Dermis microvascular lymphatic vessel endothelial cell (primary cell): ENCODE measurements at places on chromosomes 7 and 10.

DNA sequence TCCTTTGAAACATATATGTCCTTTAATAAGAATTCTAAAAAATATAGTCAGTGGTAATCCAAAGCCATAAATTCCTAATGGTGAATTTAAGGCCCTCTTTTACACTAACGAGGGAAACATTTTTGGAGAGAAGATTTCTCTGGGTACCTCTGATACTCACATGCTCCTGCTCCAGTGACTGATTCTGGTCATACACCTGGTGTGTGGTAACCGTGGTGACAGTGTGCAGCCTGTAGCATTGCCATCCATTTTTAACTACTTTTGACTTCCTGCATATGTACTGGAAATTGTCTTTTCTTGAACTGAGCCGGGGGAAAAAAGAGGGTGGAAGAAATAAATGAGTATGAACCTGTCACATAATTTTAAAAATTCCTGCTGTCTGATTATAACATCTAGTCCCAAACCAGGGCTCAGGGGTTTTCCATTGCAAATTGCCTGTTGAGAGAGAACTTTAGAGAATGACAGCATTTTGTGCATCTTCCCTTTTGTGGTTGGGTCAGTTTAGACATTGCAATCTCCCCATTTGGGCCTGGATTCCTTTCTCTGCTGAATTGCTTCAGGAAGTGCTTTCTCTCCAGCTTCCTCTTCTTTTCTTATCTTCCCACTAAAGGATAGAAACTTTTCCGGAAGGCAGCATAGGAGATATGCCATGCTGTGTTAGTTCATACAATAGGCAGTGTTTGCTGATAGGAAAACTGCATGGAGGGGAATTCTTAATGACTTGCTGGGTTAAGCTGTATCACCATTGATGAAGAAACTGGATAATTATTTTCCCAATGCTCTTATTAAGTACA lies 125.5 kb downstream of the GRM3 start:
- DNase-seq, result no peak

GRCh38 chr10:78691301-78692030 lies 377.3 kb upstream of the ZMIZ1 start:
- no peak for DNase-seq

DNA sequence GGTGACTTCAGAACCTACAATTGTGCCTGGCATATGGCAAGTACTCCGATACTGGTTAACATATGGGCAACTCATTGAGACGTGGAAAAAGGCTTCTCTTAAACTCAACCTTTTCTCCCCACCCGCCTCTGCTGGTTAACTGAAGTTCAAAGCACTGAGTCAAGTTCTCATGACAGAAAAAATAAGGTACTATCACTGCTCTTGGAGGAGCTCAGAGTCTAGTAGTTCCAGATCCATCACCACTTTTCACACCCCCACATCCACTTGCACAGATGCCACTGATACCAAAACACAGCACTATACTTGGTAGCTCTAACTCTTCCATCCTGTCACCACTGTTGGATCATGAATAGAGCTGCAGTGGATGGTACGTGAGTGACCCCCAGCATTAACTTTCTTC lies 36.2 kb downstream of the CCDC6 start:
- no peak for DNase-seq

GRCh38 chr10:89171996-89172395 lies 35.1 kb downstream of the CH25H start:
- no peak for DNase-seq

- no peak for DNase-seq
Observed at GRCh38 chr7:128788446-128789412, 3.0 kb upstream of the CCDC136 start.

DNA sequence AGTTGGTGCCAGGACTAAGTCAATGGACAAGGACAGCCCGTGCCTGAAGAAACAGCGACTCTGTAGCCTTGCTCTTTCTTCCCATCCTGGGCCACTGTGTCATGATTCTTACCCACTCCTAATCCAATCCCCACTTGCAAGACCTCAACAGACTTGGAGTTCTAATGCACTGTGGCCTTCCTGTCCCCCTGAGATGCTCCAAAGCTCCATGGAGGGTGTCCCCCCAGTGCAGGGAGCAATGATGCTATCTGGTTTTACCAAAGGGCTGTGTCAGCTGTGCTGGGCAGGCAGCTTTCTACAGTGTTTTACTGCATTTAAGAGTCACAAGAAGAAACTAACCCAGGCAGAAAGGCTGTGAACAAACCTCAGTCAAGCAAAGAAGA lies 108.1 kb downstream of the PRKAG2 start:
- DNase-seq, result no peak

- peak; percentile 40 for DNase-seq
Observed at GRCh38 chr10:11017570-11018431, at the start of gene CELF2. TSS of gene CELF2 (plus strand) at chr10:11017872. CDS start at chr10:11018090, 218 bp downstream.

- DNase-seq, result no peak
Observed at GRCh38 chr7:15837306-15837950, 150.9 kb upstream of the MEOX2 start.

DNA sequence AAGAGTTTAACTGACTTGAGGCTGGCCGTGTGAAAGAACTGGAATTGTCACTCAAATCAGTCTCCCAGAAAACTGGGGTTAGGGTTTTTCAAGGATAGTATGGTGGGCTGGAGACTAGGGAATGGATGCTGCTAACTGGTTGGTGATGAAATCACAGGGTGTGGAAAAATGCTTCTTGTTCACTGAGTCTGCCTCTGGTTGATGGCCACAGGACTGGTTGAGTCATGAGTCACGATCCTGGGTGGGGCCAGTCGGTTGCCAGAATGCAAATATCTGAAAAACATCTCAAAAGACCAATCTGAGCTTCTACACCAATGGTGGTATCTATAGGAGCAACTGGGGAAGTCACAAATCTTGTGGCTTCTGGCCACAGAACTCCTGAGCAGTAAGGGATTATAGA lies 16.3 kb upstream of the BAMBI start:
- DNase-seq, result no peak

DNA sequence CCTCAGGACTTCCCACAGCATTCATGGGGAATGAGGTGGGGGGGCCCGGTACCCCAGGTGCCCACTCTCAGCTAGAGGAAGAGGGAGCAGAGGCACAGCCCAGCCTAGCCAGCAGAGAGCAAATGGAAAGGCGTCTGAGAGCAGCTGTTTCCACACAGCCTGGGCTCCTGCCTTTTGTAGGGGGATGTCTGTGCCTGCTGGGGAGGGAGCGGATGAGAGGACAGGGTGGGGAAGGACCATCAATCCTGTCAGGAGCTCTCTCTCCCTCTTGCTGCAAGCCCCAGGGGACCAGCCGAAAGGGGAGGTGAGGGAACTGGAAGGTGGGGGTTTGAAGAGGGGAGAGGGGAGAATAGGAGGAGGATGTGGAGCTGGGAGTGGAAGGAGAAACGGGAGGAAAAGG lies at the start of gene PKD2L1:
Gene PKD2L1 (minus strand): TSS at position 150 of the 400 bp plus-strand sequence. CDS start 125 bp downstream, at position 25.
- DNase-seq, result no peak

DNA sequence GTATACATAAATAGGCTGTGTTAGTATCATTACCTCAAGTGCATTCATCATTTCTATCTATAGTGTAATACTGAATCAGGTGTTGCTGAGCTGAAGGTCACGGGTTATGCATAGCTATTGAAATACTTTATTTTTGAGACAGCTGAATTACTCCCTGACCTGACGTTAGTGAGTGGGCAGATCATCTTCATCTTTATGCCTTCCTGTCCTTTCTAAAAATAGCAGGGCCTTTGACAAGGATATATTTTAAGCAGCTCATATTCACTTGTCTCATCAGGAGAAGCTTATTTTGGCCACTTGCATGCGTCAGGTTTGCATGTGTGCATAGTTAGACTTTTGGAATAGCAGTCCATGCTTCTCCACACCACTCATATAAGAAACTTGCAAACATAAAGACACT lies 63.6 kb upstream of the DKK1 start:
- DNase-seq, result no peak

- no peak for DNase-seq
Observed at GRCh38 chr10:97914171-97914836, 64.7 kb downstream of the GOLGA7B start.

GRCh38 chr7:141294143-141294829 lies 220.4 kb downstream of the TMEM178B start:
- DNase-seq, result no peak

DNA sequence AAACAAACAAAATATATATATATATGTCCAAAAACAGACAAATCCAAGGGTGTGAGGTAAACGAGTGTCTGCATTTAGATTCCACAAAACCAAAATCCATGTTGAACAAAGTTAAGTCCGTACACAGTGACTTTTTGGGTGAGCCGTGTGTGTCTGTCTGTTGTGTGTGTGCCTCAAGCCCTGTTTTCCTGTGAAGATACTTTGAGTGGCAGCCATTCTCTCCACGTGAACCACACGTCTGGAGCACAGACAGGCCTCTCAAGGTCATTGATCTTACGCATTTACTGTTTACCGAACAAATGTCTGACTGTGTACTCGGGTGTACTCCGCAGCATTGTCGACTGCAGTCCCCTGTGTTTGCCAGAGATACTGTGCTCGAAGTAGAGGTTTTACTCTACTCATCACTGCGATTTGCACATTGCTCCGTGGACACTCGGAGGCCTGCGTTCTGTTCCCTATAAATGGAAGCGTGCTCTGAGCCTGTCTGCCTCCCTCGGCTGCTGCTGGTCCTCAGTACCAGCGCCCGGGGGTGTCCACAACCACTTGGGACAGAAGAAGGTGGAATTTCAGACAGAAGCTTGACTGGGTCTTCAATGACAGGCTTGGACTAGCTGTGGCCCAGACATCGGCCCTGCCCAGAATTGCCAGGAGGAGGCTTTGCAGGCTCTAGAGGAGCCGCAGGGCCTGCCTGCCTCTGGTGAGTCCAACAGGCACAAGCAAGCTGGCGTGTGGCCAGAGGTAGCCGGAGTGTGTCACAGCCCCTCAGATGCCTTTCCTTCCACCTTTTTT lies 22.1 kb downstream of the CYP17A1 start:
- peak; percentile 85 for DNase-seq
